Head of caudate nucleus (tissue), 42 donors: ENCODE measurements at places on chromosomes 4 and X.

- no peak for DNase-seq
Observed at GRCh38 chr4:102537269-102537668, 36.1 kb downstream of the NFKB1 start.

DNA sequence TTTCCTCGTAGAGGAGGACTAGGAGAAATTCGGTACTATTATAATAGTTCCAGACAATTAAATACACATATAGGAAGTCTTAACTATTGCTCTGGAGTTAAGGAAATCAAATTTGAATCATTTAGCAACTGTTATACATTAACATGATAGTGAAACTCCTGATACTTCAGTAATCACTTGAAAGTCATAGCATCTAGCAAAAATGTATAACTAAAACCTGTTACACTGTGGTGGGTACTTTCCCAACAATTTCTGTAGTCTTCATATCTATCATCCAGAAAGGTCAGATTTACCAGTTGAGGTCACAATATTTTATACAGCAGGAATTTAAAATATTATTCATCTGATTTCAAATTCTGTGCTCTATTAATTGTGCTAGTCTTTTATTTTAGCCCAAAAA, 669.6 kb upstream of the PCDH10 start:
- DNase-seq = no peak

- no peak for DNase-seq
Observed at GRCh38 chr4:54516556-54517215, 141.1 kb upstream of the KIT start.

- DNase-seq = no peak
Observed at GRCh38 chr4:175306436-175306835, 388.3 kb downstream of the ADAM29 start.

- no peak for DNase-seq
Observed at GRCh38 chr4:102832667-102833066, 5.3 kb upstream of the UBE2D3 start.

- DNase-seq = no peak
Observed at GRCh38 chr4:23337292-23337691, 552.6 kb downstream of the PPARGC1A start.

GRCh38 chrX:40418813-40419195, 162.0 kb upstream of the ATP6AP2 start:
- no peak for DNase-seq

DNA sequence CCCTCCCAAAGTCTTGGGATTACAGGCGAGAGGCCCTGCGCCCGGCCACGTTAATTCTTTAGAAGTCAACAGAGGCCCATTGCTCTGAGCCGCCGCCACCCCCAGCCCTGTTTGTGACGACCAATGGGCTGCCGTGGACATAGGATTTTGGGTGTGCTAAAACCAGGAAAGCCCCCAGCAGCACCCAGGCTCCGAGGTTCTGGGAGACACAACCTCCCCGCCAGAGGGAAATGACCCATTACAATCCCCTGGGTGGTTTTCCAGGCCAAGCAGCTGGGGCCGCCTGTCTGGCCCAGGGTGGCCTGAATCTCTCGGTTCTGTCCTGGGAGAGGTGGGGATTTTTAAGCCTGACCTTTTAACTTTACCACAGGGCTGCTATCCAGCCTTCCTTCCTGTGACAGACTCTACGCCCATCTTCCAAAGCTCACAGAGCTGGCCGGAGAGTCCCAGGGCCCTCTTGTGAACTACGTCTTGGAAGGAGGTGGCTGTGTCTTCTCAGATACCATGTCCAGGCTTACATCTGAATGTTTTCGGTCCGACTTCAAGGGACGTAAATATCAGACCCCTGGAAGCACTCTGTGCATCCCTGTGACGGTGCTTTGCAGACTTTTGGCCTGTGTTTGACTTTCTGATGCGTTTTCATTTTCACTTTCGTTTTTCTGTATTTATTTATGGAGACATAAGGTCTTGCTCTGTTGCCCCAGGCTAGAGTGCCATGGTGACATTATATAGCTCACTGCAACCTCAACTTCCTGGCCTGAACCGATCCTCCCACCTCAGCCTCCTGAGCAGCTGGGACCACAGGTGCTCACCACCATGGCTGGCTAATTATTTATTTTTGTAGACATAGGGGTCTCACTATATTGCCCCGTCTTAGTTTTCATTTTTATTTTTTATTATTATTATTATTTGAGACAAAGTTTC, 36.0 kb downstream of the P2RY8 start:
- DNase-seq = no peak
